Stomach (tissue), 19 donors: ENCODE measurements at places on chromosomes 16 and 17. TPM values are rescaled to one million over a fixed set of nuclear protein-coding genes. Genes with fewer than 3 reads are reported as not detected.

- no peak for DNase-seq
Measured at GRCh38 chr17:33169580-33170285, 123.4 kb downstream of the ASIC2 start.

DNA sequence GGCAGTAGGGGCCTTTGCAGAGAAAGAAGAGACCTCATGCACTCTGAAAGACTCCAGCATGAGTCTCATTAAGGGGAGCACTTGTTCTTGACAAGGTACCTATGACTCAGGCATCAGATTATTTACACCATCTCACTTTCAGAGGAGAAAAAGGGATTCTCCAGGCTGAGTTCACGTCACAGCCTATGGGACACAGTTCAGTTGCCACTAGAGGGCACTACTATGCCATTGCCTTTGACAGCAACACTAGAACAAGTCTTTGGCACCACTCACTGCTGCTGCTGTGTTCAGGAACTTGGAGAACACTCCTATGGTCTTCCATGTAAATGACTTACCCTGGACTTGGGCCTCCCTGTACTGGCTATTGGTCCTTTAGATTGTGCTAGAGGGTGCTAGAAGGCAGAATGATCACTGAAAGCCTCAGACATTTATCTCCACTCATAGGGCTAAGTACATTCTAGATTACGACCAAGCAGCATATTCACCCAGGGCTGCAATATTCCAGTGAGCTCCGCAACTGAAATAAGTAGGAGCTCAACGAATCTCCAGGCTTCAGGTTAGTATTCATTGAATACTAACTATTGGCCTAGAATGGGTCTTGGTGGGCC, 225.1 kb upstream of the CA10 start:
- DNase-seq: peak; percentile 71

DNA sequence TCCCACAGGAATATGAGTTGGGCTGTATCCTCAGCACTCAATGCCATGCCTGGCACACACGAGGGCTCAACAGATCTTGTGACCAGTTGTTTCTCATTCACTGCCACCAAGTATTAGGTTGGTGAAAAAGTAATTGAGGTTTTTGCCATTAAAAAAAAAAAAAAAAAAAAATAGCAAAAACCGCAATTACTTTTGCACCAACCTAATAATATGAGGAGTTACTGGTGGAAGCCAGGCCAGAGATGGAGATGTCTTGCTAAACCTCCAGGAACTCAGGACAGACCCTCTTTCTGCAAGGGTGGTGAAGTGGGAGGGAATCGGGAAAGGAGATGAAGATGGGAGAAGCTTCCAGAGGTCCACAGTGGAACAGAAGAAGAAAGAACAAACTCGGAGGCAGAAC, 124.6 kb downstream of the DYNLRB2 start:
- no peak for DNase-seq

DNA sequence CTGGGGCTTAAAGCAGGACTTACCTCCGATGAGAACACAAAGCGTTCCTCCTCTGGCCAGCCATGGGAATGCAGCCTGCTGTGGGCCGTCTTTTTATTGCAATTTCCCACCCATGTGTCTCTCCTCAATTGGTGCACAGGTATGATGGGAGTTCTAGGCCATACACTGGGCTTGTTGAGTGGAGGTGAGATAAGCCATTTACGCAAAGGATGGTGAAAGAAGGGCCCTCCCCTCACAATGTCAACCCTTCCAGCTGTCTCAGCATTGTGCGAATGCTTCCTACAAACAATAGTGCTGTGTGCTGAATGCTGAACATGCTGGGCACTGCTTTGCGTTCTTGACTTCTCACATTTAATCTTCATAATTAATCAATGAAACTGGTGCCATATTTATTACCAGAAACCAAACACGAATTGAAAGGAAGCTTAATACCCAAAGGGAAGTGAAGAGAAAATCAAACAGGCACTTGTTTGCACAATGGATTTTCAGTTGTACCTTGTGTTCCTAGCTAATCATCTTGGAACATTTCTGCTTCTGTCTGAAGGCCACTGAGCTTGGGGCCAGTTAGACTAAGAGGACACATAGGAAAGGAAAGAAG, at the start of gene GP2:
TSS of gene GP2 (minus strand) at position 70 of the 598 bp plus-strand sequence. CDS start 1,082 bp downstream, outside the sequence.
- peak; percentile 50 for DNase-seq

- DNase-seq: peak; percentile 95
Measured at GRCh38 chr16:22232277-22233036, 26.4 kb downstream of the EEF2K start.

- no peak for DNase-seq
Measured at GRCh38 chr17:79930877-79931816, 91.9 kb upstream of the CBX4 start.

GRCh38 chr17:38762231-38762630, 9.7 kb downstream of the PSMB3 start:
- DNase-seq: no peak

GRCh38 chr16:57416084-57416483, 11.5 kb downstream of the CCL17 start:
- DNase-seq: no peak

GRCh38 chr16:11667221-11667823, 933 bp upstream of the SNN start:
- no peak for DNase-seq

GRCh38 chr17:40849723-40850122, 17.3 kb downstream of the KRT12 start:
- DNase-seq: no peak

DNA sequence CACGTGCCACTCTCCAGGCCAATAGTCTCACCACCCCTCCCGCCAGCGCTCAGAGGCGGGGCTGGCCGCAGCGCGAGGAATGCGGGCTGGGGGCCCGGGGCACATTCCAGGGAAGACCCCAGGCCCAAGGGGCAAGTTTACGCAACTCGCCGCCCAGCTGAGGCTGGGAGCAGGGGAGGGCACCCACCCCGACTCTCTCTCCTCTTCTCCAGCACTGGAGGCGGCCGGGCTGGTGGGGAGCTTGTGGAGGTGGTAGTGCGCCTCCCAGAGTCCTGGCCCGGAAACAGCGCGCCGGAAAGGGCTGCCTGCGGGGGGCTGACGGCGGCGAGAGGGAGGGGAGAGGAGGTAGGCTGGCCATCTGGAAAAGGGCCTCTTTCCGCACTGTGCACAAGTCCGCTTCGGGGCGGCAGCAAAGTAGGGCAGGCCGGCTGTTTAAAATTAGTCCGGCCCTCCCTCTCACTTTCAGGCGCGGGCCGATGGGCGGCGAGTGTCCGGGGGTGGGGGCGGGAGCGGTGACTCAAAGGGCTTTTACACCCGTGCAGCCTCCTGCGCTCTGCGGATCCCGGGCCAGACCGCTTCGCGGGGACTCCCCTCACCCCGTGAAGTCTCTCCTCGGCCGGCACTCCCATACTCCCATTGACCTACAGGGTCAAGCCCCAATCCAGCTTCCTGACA, 1.1 kb downstream of the FHOD1 start:
- peak; percentile 69 for DNase-seq

- peak; percentile 90 for DNase-seq
Measured at GRCh38 chr17:48671697-48672171, 45.6 kb upstream of the HOXB9 start.

- DNase-seq: peak; percentile 74
Measured at GRCh38 chr17:75959051-75959838, 18.4 kb upstream of the FBF1 start.

GRCh38 chr17:50594892-50595291, 34.4 kb downstream of the CACNA1G start:
- no peak for DNase-seq

DNA sequence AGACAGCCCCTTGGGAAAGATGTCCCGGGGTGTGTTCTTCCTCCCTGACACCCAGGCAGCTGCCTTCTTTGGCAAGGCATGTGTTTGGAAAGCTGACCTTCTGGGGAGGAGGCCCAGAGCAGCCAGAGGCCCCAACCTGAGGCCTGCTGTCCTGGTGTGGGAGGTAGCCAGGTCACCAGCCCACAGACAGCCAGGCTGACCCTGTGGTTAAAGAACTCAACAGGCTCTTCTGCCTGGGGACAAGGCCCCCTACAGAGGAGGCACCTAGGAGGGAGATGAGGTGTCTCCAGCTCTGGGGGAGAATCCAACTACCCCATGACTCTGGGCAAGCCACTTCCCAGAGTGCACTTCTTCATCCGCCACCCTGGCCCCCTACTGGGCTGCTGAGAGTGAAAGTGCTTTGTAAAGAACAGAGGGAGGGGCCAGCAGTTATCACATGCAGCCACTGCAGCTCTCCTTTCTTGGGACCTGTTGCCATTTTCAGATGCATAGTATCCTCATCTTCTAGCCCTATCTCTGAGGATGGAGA, 13.1 kb upstream of the SREBF1 start:
- peak; percentile 82 for DNase-seq

- DNase-seq: peak; percentile 21
Measured at GRCh38 chr17:68318103-68318991, 27.1 kb downstream of the ARSG start.

DNA sequence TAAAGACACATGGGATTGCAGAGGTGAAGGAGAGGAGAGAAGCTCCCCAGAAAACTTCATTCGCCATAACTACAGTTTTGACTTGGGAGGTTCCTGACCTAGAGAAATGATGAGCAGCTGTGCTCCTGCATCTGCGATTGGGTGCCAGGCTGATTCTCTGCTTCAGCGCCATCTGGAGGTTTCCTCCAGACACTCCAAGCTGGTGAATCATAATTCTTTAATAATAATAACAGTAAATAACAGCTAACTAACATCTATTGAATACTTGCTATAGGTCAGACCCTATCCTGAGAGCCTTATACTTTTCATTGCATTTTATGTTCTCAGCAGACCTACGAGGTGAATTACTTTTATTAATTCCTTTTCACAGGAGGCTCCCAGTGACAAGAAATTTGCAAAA, 575.8 kb downstream of the TOX3 start:
- peak; percentile 30 for DNase-seq

- peak; percentile 65 for DNase-seq
Measured at GRCh38 chr17:50426814-50427787, 1.1 kb downstream of the ACSF2 start.

DNA sequence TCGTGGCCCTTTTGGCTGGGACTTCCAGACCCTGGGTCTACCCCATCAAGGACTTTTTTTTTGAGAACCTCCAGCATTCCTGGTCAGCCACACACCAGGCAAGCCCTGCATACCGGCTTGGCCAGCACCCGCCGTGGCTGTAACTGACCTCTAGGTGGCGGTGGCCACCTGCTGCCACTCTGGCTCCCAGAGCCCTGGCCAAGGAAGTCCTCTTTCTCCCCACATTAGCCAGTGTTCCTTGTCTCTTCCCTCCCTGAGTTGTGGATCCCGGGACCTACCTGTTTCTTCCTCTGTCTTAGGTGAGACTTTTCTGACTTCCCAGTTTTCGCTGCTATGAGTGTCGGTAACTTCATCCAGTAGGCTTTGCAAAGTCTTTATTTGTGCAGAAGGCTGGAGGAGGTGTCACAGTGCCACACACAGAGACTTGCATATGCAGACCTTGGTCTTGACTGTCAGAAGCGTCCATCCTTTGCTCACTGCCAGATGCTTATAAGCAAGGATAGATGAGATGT, 348.3 kb downstream of the CPPED1 start:
- DNase-seq: peak; percentile 78

DNA sequence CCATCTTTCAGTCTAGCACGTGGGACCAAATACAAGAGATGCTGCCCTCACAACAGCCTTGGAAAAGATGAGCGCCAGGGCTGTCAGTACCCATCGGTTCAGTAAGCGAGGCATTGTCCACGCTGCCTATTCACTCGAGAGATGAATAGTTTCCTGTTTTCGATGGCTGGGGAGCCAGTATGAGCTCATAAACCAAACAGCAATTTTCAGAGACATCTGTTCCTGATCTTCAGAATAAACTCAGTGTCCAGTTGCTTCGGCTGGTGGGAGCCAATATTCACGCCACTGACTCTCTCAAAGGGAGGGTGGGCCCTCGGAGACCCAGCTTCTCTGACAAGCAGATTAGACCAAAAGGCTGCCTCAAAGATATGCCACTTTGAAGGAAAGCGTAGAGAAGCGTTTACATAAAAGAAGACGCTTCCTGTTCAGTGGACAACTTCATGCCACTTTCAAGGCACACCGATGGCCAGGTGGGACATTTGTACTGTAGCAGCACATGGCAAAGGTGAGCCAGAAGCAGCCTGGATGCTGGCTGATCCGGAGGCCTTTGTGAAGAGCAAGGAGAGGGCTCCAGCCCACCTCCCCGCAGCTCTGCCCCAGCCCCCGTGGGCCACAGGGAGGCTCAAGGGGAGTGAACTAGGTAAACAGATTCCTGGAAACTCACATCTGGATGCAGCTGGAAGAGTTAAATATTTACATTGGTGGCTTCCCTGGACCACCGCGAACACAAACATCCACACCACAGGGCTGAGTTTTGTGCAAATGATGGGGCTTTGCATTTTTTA, 6.0 kb downstream of the TIMM22 start:
- DNase-seq: no peak

- no peak for DNase-seq
Measured at GRCh38 chr17:1270210-1271029, at the start of gene BHLHA9. Gene BHLHA9, plus strand, starts transcription at chr17:1270444. Its CDS starts 120 bp downstream, at chr17:1270564.

- DNase-seq: no peak
Measured at GRCh38 chr17:57132663-57133062, 47.6 kb downstream of the AKAP1 start.

Gene CCT6B
- not detected for total RNA-seq

Gene KRTAP1-5
- not detected for total RNA-seq

Gene PPP1R27
- total RNA-seq: not detected

Gene KRT40
- not detected for total RNA-seq

Gene NDUFB10
- total RNA-seq: 28.6 TPM

Gene MMP15
- 43.3 TPM for total RNA-seq
